Activated naive CD4-positive, alpha-beta T cell (primary cell): ENCODE measurements at places on chromosomes 5 and 9.

DNA sequence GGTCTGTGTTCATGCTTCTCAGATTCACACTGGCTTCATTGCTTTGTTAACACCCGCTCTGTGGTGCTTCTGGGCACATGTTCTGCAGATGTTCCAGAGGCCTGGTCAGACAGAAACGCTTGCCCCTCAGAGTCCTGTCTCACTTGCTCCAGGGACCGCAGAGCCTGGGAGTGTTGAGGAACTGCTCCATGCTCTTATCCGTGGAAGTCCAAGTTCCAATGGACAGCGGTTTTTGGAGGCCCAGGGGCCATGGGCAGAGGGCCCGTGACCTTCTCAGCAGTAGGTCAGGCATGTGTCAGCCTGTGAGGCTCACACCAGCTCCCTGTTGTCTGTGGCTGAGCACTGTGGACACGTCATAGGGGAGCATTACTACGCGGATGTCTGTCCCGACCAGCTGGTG is 364.7 kb upstream of the IRX1 start:
- DNase-seq: no peak

GRCh38 chr9:28801144-28801799 is 1228.0 kb upstream of the C9orf72 start:
- DNase-seq: no peak

- no peak for DNase-seq
Observed at GRCh38 chr5:60856066-60856465, 12.0 kb upstream of the ELOVL7 start.

DNA sequence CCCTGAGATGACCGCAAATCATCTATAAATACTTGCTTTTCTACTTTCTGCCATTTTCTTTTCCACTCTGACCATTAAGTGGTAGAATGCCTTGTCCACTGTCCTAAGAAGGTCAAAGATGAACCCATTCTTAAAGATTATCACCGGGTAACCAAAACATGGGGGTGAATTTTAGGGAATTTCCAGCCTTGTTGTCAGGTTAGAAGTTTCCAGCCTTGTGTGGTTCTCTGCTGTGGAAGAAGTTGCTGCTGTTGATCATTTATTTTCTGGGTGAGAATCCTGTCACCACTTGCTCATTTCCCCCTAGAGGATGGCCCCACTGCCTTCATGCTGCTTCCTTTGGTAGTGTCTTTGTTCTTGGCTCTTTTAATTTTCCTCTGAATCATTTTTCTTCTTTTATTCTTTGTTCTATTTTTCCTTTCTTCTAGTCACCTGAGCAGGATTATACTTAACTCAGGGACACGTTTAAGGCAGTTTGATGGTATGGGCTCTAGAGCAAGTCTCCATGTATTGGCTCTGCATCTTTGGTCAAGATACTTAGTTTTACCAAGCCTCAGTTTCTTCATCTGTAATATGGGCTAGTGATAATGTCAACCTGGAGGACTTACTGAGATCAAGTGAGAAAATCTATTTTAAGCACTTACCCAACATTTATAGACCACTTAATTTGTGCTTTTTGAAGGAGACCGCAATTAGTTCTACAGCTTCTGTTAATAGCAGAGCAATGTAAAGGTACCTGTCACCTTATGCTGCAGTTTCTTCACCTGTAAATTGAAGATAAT is 266.2 kb downstream of the ARHGAP26 start:
- DNase-seq: no peak

DNA sequence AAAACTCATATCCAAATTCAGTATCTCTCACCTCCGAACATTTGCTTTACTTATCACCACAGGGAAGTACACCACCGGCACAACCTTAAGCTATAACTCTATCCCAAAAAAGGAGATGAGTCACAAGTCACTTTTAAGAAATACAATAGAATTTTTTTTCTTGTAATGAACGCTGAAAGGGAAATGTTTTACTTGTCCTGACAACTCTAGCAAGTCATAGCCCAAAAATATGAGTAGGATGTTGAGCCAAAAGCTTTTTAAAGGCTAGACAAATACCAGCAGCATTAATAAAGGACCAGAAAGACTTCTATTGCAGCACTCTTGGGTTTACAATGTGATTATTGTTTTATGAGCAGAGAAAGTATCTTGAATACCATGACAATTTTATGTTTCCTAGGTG is 147.3 kb upstream of the FST start:
- DNase-seq: no peak

DNA sequence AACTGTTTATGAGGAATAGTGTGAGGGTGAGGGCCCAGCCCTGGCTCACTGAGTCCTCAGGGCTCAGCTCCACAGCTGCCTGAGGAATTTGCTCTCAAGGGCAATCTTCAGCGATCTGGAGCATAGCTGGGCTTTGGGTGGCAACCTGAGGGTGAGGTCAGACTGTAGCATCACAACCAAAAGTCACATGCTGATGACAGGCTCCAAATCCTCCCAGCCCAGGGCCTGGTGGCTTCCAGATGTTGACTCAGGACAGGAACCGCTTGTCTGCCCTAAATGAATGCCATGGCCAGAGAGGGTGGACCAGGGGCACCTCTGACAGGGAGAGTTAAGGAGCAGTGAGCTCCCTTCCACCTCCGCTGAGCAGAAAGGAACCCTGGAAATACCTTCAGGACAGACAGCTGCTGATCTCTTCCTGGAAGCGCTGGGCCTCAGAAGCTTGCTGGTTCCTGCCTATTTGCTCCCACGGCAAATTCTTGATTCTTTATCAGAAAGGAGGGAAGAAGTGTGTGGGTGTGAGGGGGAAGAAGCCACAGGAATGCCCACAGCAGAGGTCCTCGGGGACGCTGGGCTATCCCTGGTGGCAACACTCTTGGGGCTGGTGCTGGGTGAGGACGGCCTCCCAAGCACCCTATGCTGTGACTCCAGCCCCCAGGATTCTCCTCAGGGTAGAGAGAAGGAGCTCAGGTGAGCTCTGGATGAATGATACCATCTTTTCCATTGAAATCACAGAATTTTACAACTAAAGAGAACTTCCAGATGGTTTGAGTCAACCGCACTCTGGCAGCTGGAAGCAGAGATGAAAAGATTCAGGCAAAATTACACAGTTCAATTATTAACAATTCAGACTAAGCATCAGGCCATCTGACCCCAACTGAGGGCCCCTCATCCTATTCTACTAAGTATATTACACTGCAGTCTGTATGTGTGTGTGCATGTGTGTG is 13.8 kb upstream of the CTSL start:
- no peak for DNase-seq

- DNase-seq: no peak
Observed at GRCh38 chr9:83188277-83188676, 125.3 kb upstream of the RASEF start.

- DNase-seq: no peak
Observed at GRCh38 chr5:82719368-82719767, 357.8 kb downstream of the TMEM167A start.

DNA sequence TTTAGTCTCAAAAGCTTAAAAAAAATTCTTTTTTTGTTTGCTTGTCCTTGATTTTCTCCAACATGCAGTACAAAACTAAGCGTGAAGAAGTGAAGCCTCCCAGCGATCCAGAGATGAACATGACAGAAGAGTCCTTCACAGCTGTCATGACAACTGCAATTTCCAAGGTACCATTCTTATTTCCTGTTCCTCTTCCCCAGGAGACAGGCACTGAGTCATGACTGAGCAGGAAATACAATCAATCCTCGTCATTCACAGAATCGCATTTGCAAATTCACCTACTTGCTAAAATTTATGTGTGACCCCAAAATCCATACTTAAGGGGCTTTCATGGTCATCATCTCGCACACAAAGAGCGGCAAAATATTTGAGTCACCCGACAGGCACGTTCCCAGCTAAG is 77.3 kb downstream of the SLC1A1 start:
- DNase-seq: no peak

DNA sequence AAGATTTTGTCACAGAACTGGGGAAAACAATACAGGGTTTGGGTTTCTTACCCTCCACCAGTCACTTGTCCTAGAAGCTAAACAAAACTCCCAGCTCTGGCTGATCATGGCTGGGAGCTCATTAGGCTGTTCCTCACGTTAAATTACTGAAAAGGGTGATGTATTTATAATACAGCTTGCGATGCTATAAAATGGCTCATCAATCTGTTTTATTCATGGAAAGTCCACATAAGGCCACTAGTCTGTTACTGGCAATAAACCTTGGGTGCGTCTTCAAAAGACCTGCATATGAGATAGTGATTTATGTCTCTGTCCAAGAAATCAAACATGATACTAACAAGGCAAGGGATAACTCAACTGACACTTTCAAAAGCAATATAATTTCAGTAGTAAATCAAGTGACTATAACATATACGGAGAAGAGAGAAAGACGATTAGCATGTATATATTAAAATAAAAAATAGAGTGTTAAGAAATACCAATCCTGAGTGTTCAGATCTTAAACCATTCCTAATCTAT is 219.0 kb downstream of the BNC2 start:
- no peak for DNase-seq
